CD4-positive, alpha-beta T cell treated with Interleukin-15 for 1 hour (primary cell): ENCODE measurements at places on chromosomes 12 and 14.
A peak's percentile ranks its signal among the peaks of the same experiment; 100 is the strongest.

GRCh38 chr12:78403681-78404080 is 460.9 kb upstream of the SYT1 start:
- DNase-seq: no peak

GRCh38 chr12:89542912-89543592 is 17.2 kb upstream of the POC1B start:
- peak; percentile 59 for DNase-seq

GRCh38 chr12:119415714-119416113 is 81.2 kb downstream of the CCDC60 start:
- DNase-seq: no peak

DNA sequence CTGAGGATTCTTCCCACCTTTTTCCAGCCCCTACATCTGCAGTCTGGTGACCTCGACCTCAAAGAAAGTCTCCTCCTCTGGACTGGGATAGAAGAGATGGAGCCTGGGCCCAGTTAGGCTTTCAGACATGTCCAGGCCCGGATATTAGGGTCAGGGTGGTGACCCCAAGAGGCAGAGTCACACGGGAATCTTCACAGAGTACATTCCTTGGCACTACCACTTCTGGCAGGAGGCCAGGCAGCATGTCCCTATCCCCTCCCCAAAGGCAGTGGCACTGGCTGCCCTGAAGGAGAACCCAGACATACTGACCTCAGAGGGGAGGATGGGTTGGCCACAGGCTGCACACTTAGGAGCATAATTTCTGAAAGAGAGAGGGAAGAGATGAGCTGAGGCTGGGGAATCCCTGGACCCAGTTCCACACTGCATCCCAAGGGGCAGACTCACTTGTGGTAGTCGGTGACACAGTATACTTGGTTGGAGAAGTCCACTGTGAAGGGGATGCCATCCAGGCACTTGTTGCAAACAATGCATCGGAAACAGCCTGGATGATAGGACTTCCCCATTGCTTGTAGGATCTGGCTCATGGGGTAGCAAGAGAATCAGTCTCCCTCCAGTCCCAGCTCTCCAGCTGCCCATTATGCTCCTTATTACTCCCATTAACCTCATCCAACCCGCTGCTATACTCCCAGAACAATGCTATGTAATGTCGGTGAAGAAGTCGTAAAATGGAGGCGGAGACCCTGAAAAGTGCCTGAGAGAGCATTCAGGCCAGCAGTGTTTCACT is 7.6 kb downstream of the AJUBA start:
- DNase-seq: no peak

- no peak for DNase-seq
These were observed 2.3 kb downstream of the MMP14 start for GRCh38 chr14:22838631-22839041.

DNA sequence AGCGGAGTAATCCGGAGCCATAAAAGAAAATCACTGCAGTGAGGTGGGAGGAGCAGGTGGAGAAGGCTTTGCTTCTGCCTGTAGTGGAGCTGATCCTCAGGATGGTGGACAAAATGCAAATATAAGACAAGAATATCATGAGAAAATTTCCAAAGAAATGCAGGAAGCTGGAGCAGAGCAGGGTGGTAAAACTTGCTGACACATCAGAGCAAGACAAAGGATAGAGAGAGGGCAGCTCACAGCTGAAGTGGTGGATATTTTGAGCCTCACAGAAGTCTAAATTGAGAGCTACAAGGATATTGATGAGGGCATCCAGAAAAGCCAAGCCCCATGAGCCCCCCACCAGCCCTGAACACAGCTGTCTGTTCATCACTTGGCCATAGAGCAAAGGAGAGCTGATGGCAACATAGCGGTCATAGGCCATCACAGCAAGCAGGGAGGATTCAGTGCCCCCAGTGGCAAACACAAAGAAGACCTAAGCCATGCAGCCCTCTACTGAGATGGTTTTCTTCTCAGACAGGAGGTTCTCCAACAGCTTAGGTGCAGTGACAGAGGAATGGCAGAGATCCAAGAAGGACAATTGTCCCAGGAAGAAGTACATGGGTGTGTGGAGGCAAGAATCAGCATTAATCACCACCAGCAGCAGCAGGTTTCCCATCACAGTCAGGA is 30.0 kb upstream of the ANP32D start:
- no peak for DNase-seq
